ENCODE measurements at places on chromosomes 3 and 15. TPM values are rescaled to one million over a fixed set of nuclear protein-coding genes. Genes with fewer than 3 reads are reported as not detected.

GRCh38 chr3:117616227-117616626, 906.6 kb downstream of the TUSC7 start:
- no peak for DNase-seq

PLCB2 gene
- total RNA-seq = 1.3 TPM

- DNase-seq = no peak
These were observed 8.7 kb downstream of the DAZL start for GRCh38 chr3:16596352-16597032.

ZSCAN29 gene
- total RNA-seq = 25.3 TPM

PLXNB1 gene
- 11.5 TPM for total RNA-seq

- DNase-seq = peak; percentile 41
These were observed 670 bp upstream of the ATP13A3 start for GRCh38 chr3:194487289-194488054.

DNA sequence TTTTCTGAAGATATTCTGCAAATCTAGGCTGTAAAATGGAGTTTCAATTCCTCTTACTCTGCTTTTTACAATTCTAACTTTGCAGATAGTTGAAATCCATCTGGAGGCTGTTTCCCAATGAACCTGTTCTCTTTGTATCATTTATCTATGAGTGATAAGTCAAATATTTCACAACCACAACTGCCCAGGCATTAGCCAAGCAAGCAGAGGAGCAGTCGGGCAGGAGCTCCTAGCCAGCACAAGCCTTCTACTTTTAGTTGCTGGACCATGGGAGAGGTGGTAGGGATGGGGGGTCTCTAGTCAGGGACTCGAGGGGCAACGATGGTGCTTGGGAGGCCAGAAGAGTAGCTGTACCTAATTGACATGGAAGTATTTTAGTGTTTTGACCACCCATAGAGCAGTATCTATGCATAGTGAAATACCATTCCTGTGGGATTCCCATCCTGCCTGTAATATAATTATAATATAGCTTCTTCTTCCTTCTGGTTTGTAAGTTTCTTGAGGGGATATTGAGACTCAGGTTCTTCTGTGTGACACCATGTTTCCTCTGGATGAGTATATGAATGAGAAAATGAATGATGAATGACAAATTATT, 353.5 kb upstream of the IL12A start:
- peak; percentile 69 for DNase-seq
